ENCODE measurements at places on chromosomes 16 and 17.

- no peak for DNase-seq
These were observed 101.9 kb downstream of the NDE1 start for GRCh38 chr16:15751940-15752339.

DNA sequence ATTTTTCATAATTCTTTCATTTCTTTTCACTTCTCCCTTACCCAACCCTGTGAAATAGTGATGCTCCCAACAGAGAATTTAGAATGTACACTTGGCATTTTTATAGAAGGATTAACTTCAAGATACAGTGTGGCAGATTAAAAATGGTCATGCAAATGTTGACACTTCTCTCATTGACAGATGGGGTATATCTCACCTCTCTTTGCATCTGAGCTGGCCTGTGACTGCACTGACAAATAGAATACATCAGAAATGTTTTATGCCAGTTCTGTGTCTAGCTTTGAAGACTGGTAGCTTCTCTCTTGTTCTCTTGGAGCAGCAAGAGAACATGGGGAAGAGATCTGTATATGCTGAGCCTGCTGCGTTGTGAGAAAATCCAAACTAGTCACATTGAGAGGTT is 949.6 kb downstream of the CDH11 start:
- no peak for DNase-seq

DNA sequence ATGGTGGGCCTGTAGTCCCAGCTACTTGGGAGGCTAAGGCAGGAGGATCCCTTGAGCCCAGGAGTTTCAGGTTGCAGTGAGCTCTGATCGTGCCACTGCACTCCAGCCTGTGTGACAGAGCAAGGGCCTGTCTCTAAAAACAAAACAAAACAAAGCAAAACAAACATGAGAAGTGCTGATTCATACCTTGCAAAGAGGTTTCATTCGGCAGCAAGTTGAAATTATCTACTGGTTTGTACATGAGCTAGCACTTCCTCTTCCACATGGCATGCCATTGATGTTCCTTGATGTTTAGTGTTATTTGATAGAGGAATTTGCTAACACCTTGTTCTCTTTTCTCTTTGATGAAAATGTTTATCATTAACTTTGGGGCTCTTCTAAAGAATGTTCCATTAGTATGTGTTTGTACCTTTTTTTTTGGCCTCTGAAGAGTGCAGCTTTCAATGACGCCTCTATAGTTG is 50.6 kb downstream of the SPECC1 start:
- DNase-seq: no peak

DNA sequence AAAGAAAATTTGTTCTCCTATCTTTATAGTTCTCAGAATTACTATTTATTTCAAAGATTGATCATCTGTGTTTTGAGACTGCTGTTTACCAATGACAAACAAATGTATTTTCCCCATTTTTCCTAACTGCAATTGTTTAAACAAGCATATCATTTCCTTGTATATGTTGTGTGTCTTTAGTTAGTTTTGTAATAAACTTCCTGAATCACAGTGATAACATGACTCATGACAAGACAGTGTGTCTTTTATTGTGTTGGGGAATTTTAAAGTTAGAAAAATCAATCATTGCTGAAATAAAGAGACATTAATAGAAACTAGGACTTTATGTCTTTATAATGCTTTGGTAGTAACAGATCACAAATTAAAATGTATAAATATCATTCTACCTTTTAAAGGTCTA is 348.5 kb downstream of the KCNJ2 start:
- no peak for DNase-seq

DNA sequence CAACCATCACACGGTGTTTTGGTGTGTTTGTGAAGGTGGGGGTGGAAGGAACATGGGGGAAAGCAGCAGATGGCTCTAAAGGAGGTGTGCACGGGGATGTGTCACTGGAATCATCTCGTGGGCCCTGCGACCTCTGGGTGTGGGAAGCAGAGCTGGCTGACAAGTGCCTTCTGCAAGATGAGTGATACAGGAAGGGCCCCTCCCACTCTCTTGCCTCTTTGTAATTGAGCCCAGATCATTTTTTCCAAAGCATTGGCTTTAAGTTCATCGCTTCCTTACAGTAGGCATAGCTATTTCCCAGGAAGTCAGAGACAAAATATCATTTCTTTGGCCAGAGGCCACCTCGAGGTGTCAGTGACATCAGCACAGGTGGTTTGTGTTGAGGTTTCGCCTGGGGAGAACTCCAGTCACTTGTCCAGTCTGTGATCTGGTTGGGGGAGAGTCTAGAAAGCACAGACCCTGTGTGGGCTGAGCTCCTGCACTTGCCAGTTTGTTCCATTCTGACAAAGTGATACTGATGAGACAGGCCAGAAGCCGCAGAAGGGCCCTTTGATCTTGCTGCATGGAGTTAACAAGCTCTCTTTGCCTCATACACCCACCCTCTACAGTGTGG is 20.6 kb upstream of the SNTB2 start:
- peak; percentile 90 for DNase-seq

GRCh38 chr17:14744761-14745473 is 444.0 kb downstream of the HS3ST3B1 start:
- no peak for DNase-seq

Measured in posterior cingulate gyrus (tissue), 11 donors.